Esophagus squamous epithelium (tissue), 5 donors: ENCODE measurements at places on chromosomes 5 and 9.

- no peak for DNase-seq
Observed at GRCh38 chr9:92494856-92495255, 12.6 kb upstream of the ASPN start.

DNA sequence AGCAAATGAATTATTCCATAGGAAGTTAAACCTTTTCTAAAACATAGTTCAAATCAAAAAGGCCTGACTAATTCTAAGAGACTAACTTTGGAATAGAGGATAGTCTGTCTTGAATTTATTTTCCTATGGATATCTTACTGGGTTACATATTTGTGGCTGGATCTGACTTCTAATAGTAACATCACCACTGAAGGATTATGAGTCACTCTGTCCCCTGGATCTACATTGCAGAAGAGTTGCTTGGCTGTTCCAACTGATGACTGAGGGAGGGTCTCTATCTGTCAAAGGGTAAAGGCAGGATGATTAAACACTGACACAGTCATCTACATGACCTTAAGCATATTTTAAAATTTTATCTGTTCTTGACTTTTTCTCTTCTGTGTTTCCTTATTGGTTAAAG lies 119.6 kb upstream of the FST start:
- DNase-seq, result no peak

- DNase-seq, result no peak
Observed at GRCh38 chr5:137696481-137696880, 39.4 kb downstream of the KLHL3 start.

DNA sequence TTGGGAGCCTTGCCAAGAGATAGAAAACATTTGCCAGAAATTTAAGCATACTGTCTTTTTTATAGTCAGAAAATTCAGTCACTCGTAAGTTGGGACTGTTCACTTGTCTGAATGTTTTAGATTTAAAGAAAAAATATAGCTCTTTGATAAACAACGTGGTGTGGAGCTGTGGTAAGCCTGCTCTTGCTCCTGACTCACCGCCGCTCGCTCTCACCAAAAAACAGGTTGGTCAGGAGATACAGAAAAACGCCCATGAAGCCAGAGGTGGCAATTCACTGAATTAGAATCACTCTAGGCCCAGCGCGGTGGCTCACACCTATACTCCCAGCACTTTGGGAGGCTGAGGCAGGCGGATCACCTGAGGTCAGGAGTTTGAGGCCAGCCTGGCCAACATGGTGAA lies 6.2 kb downstream of the LNPEP start:
- no peak for DNase-seq

DNA sequence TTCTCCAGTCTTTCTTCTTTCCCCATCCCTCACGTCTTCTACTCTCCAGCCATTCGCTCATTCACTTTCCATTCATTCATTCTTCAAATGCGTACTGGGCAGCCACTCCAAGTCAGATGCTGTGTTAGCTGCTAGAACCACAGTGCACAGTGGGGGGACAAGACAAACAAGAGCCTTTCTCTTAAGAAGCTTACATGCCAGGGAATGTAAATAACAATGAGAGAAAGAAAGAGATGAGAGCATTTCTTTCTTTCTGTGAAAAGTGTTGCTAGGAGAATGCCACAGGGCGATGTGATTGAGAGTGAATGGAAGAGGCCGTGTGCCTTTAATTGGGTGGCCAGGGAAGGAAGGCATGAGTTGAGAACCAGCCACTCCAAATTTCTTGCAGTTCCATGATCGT lies 46.3 kb upstream of the SMIM23 start:
- DNase-seq, result no peak

DNA sequence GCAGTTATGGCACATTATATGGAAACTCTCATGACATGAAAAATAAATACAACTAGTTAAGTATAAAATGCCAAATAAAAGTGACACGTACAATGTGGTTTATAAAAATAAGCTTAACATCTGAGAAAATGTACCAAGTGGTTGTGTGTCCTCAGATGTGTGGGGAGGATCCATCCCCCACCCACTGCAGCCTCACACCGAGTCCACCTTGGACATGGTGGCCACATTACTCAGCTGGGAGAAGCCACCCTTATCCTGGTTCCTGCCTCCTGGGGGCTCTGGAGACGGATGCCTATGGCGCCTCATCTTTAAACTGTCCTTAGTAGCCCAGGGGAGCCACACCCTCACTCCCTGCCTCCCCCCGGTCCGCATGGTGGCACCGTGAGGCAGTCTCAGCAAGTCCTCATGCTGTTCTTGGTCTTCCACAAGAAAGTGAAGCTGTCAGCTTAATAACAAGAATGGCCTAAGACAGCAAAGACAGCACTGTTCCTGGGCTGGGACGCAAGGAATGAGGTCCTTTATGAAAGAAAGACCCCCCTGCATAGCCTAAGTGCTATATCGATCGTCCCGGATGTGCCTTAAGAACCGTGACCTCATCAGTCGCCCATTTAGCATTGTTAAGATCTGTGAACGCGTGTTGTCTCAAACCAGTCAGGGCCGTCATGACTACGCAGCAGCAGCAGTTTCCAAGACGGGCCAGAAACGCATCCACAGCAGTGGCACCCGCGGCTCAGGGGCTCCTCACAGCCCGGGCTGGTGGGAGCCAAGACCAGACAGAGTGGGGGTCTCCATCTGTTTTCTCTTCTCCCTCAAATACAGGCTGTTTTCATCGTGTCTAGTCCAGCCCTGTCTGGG lies 56.4 kb downstream of the IPPK start:
- DNase-seq, result no peak

- DNase-seq, result no peak
Observed at GRCh38 chr5:6615034-6615815, 17.6 kb downstream of the NSUN2 start.

- no peak for DNase-seq
Observed at GRCh38 chr5:178590141-178590923, at the start of gene COL23A1. COL23A1 (minus strand) TSS chr5:178590393.

- DNase-seq, result no peak
Observed at GRCh38 chr9:123775289-123776284, 154.3 kb downstream of the DENND1A start.

DNA sequence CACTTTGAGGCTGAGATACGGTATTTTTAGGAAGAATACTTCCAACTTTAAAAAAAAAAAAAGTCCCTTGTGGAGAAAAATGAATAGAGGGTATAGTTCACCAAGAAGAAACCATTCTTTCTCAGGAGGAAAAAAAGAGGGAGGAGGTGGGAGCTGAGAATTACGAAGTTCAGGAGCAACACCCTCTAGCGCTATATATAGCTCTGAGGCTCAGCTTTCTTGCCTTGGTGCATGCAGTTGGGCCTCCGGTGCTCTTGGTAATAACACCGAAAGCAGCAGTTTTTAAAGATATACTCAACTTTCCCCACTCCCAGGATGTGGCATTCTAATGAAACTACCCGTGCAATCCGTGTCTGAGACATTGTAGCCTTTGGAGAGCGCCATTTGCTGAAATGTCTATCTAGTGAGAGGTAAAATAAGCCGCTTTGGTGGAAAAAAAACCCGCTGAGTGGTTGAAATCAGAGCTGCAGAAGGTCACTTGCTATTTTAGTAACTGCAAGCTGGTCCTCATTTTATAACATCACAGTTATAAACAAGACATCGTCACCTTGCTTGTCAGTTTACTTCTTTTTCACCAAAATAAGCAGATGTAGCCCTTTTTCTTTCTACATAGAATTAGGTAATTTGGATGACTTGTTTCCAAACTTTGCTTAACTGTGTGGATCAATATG lies 156.4 kb downstream of the RORB start:
- DNase-seq, result no peak

- DNase-seq, result no peak
Observed at GRCh38 chr5:108681079-108681921, 66.4 kb upstream of the FER start.

DNA sequence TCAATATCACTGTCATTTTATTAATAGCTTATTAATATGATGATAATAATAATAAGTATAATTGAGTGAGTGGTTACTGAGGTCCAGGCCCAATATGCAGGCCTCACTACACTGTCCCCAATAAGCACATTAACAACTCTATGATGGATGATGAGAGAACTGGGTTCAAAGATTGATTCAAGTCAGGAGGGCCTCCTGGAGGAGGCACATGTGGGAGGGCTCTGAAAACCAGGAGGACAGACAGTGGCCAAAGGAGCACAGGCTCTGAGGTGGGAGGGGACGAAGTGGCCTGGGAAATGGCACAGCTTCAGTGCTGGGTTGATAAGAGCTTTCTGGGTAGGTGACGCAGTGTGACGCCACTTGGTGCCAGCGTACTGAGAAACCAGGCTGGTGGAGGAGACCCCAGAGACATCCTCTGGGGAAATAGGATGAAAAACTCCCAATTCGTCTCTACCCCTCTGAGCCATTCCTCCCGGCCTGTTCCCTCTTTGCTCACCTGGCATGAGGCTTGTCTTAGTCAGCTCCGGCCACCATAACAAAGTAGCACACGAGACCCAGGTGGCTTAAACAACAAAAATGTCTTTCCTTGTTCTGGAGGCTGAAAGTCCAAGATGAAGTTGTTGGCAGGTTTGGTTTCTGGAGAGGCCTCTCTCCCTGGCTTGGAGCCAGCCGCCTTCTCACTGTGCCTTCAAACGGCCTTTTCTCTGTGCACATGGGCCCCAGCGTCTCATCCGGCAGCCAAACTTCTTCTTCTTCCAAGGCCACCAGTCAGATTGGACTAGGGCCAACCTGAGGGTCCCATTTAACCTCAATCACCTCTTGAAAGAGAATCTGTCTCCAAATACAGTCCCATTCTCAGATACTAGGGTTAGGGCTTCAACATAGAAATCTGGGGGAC lies 31.6 kb downstream of the NTNG2 start:
- no peak for DNase-seq
